ENCODE measurements at places on chromosomes 5 and 9.

GRCh38 chr9:79693750-79694149 is 122.0 kb downstream of the TLE4 start:
- peaks cover 51% of the 10 kb centered on the region for H3K4me1 ChIP-seq
- H3K36me3 ChIP-seq: peaks cover 40% of the 10 kb centered on the region
- peaks cover 2% of the 10 kb centered on the region for H3K27me3 ChIP-seq
- DNase-seq: no peak
- no peak overlapping the region for H3K27ac ChIP-seq

DNA sequence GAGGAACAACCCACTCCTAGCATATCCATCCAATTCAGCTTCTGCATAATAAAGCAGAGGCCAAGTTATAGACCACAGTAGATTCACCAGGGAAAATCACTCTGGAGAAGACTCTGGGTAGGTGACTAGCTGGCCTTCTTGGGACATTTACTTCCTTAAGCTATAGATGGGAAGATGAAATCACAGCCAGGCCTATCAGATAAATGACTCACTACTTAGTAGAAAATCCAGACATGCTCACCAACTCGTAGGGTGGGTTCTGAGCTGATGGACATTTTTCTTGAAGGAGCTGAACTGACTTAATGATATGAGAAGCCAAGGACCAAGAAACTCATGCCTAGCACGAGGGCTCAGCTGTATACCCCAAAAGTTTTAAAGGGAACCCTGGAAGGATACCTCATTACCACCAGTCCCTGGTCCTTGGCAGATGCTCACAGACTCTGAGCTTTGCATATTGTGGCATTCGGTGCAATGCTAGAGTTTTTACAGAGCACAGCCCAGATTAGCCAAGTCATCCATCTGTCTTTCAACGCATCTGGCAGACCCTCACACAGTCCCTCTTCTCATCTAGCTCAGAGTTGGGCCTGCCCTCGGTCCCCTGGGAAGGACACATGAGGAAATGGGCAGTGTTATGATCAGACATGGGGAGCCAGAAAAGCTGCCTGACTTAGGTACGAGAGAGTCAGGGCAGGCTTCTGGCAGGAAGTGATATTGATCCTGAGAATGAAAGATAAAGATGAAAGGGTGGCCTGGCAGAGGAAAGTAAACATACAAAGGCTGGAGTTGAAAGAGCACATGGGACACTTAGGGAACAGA is 15.0 kb downstream of the ACSL6 start:
- H3K4me3 ChIP-seq: no peak overlapping the region
- peaks cover 36% of the 10 kb centered on the region for H3K4me1 ChIP-seq
- H3K27me3 ChIP-seq: peaks cover 3% of the 10 kb centered on the region
- DNase-seq: no peak
- no peaks in the 10 kb centered on the region for H3K36me3 ChIP-seq

DNA sequence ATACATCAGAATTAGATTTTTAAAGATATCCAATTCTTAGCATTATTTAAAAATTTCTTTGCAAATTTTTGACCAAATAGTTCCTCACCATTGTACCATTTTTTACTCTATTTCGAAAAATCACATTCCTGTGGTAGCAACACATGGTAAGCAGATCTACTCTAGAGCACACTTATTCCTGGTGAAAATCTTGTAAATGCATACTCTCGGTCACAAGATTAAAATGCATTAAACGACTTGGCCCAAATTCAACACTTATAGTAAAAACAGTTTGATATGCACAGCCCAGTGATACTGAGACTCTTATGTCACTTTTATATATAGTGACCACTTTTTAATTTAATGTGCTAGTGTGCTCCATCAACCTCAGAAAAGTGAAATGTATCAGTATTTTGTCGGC is 208.8 kb upstream of the TARS1 start:
- H3K27ac ChIP-seq: no peak overlapping the region
- H3K4me1 ChIP-seq: peaks cover 16% of the 10 kb centered on the region
- no peak for DNase-seq
- no peak overlapping the region for H3K4me3 ChIP-seq
- H3K36me3 ChIP-seq: no peaks in the 10 kb centered on the region
- no peaks in the 10 kb centered on the region for H3K27me3 ChIP-seq

DNA sequence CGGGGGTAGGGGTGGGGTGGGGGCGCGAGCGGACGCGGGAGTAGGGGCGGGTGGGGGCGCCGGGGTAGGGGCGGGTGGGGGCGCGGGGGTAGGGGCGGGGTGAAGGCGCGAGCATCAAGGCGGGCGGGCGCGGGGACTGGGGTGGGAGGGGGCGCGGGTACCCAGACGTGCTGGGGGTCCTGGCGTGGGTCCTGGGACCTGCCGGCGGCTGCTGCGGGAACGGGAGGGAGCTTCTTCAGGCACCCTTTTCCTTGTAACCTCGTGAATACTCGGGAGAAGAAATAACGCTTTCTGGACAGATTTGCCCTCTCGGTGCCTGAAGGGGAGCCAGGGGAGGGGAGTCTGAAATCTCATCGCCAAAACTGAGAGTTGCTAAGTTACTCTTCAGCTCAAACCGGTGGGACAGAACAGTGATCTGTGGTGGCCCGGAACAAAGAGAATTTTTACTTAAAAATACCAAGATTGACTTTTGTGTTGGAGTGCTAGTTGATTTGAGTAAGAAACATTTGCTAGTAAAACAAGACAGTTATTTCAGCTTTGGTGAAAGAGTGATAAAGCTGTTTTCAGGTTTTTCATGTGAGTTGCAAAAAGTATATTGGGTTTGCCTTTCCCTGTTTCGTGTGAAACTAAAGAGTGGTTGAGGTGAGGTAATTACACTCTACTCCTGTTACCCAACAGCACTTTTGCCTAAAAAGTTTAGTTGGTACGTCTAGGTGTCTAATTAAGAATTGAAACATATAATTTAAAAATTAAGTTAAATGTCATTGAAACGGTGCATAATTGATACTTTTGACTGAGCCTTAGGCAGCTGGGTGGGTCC is 643 bp downstream of the PLEKHG4B start:
- no peak overlapping the region for H3K27ac ChIP-seq
- H3K4me1 ChIP-seq: no peaks in the 10 kb centered on the region
- no peaks in the 10 kb centered on the region for H3K36me3 ChIP-seq
- H3K4me3 ChIP-seq: peak overlapping the region; percentile 16

DNA sequence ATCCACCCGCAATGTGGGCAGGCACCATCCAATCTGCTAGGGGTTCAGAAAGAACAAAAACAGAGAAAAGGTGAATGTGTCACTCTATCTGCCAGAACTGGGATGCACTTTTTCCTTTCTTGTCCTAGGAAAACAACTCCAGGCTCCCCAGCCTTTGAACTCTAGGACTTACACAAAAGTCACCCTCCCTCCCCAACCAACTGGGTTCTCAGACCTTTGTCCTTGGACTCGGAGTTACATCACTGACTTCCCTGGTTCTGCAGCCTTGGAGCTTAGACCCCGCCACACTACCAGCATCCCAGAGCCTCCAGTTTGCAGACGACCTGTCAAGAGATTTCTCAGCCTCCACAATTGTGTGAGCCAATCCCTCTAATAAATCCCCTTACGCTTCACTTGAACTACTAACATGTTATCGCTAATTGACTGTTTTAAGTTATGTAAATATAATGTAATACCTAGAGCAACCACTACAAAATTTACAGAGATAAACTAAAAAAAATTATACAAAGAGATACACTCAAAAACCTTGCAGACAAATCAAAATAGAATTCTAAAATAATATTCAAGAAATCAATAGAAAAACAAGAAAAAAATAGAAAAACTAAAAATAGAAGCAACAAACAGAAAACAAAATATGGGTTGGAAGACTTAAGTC is 5.3 kb upstream of the UBLCP1 start:
- peaks cover 6% of the 10 kb centered on the region for H3K36me3 ChIP-seq
- H3K27me3 ChIP-seq: peaks cover 12% of the 10 kb centered on the region
- peaks cover 12% of the 10 kb centered on the region for H3K4me1 ChIP-seq
- H3K27ac ChIP-seq: no peak overlapping the region

- H3K4me1 ChIP-seq: peaks cover 11% of the 10 kb centered on the region
- H3K4me3 ChIP-seq: no peak overlapping the region
- no peak overlapping the region for H3K27ac ChIP-seq
- H3K27me3 ChIP-seq: no peaks in the 10 kb centered on the region
These were observed 110.3 kb downstream of the ST8SIA4 start for GRCh38 chr5:100792781-100793180.

DNA sequence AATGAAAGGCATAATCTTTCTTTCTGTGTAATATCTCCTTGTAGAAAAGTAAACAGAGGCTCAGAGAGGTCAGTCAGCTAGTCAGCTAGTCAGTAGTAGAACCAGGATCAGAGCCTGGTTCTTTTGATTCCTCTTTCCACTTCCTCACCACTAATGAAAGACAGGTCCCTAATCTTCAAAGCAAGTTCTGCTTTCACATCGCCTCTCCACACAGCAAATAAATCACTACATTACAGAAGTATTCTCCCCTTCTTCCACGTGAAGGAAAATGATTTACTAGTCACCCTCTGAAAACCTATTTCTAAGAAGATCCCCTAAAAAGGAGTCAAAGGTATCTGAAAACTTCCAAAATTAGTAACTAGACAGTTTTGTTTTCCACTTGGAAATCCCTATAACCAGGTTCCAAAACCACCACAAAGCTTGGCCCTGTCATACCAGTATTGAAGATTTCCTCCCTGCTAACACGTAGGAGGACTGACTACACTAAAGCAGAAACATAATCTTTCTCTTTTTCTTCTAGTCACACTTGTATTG is 140.5 kb upstream of the TARS1 start:
- H3K36me3 ChIP-seq: no peaks in the 10 kb centered on the region
- DNase-seq: no peak

- no peak overlapping the region for H3K27ac ChIP-seq
- no peak for DNase-seq
- H3K4me3 ChIP-seq: no peak overlapping the region
These were observed 371.2 kb upstream of the RORB start for GRCh38 chr9:74125941-74126340.

DNA sequence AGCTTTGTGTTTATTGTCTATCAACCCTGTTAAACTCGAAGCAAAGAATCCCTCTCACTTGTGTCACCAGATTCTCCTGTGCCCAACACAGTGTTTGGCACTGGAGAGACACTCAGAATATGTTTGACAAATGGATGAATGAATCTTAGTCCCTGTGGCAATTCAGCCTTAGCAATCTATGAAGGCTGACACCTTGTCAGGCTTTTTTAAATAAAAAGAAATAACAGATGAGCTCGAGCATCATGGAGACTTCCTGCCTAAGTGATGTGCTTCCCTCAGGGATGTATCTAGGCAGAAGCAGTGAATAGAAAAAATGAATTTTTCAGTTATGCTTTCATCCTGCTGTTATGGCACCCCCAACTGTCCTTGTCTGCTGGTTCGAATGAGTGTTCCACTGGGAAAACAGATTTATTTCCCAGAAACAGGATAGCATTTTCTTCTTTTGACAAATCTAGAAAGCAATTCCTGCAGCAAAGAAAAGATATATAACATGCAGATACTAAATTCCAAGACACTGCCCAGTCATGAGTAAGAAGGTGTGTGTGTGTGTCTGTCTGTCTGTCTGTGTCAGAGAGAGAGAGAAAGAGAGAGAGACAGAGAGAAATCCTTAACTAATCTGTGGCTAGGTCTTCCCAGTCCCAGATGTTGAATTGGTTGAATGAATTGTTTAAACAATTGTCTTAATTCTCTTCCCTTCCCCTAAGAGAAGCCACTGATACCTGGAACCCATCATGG is 16.7 kb downstream of the MAMDC2 start:
- H3K27me3 ChIP-seq: peaks cover 7% of the 10 kb centered on the region
- H3K27ac ChIP-seq: no peak overlapping the region
- peaks cover 2% of the 10 kb centered on the region for H3K4me1 ChIP-seq
- DNase-seq: no peak
- H3K4me3 ChIP-seq: no peak overlapping the region
- H3K36me3 ChIP-seq: no peaks in the 10 kb centered on the region

- peaks cover 51% of the 10 kb centered on the region for H3K4me1 ChIP-seq
- H3K4me3 ChIP-seq: peak overlapping the region; percentile 96
- H3K27me3 ChIP-seq: no peaks in the 10 kb centered on the region
- peak overlapping the region; percentile 92 for H3K27ac ChIP-seq
- H3K36me3 ChIP-seq: peaks cover 4% of the 10 kb centered on the region
These were observed 679 bp downstream of the B4GALT1 start for GRCh38 chr9:33166231-33167083.

DNA sequence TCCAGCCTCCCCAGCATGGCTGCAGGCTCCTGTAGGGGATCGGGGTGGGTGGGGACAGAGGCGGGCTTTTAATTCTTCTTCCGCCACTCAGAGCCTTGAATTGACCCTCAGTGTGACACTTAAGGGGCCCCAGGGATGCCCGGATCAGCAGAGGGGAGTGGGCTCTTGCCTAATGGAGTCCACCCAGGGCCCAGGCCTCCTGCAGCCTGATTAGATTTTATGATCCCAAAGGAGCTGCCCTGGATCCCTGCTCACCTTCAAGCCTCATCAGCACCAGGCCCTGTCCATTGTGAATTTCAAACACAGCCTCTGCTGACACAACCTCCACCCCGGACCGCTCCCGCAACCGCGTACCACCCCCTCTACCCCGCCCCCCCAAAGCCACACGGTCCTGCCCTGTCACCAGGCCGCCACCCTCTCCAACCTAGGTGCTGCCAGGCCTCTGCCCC is 214.1 kb upstream of the IER5L start:
- H3K4me3 ChIP-seq: no peak overlapping the region
- peak; percentile 4 for DNase-seq
- H3K27ac ChIP-seq: no peak overlapping the region
- H3K36me3 ChIP-seq: no peaks in the 10 kb centered on the region
- H3K27me3 ChIP-seq: no peaks in the 10 kb centered on the region

GRCh38 chr9:131610231-131610761 is 65.0 kb downstream of the PRRT1B start:
- no peak overlapping the region for H3K4me3 ChIP-seq
- no peak for DNase-seq
- peaks cover 16% of the 10 kb centered on the region for H3K36me3 ChIP-seq
- H3K4me1 ChIP-seq: no peaks in the 10 kb centered on the region

- H3K4me3 ChIP-seq: no peak overlapping the region
- no peak for DNase-seq
- no peaks in the 10 kb centered on the region for H3K4me1 ChIP-seq
- H3K36me3 ChIP-seq: no peaks in the 10 kb centered on the region
- no peak overlapping the region for H3K27ac ChIP-seq
These were observed 56.9 kb upstream of the MSX2 start for GRCh38 chr5:174667526-174667925.

GRCh38 chr5:334903-335739 is 13.6 kb downstream of the AHRR start:
- H3K27ac ChIP-seq: peak overlapping the region; percentile 68
- H3K27me3 ChIP-seq: peaks cover 2% of the 10 kb centered on the region
- peak overlapping the region; percentile 36 for H3K4me3 ChIP-seq
- H3K36me3 ChIP-seq: peaks cover 36% of the 10 kb centered on the region
- no peak for DNase-seq

DNA sequence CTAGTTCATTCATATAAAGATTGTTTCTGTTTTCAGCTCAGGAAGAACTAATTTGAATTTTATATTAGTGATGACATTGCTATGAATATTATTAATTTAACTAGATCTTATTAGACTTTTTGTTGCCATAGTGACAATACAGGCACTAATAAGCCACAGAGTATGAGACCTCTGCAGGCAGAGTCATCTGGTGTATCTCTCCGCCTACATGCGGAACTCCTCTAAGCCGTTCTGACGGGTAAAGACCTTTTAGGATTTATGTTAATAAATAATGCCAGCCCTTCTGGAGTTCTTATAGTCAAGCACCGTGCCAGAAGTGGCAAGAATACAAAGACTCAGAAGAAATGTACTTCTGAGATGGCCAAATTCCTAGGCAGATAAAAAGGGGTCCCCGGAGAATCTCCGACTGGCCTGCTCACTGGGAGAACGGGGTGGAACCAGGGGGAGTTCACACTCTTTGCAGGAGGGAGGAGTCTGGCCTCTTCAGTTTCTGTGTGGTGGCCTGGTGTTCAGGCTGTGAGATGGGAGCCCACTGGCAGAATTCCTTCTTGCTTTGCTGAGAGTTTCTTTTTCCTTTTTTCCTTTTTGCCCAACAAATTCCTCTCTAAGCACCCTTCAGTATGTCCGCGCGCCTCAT is 85.1 kb upstream of the IL12B start:
- H3K36me3 ChIP-seq: peaks cover 8% of the 10 kb centered on the region
- peaks cover 35% of the 10 kb centered on the region for H3K4me1 ChIP-seq
- H3K27me3 ChIP-seq: no peaks in the 10 kb centered on the region
- no peak for DNase-seq

Measured in activated naive CD8-positive, alpha-beta T cell treated with anti-CD3 and anti-CD28 coated beads, Interleukin-2, amount 10 ng/mL, durations not matched to agents 7 days and 5 days (primary cell).